Astrocyte of the hippocampus (primary cell): ENCODE measurements at places on chromosomes 4 and X.

GRCh38 chrX:105297041-105297440, 76.5 kb upstream of the TEX13A start:
- DNase-seq: no peak

- no peak for DNase-seq
These were observed 671.6 kb downstream of the IQCM start for GRCh38 chr4:149144060-149144459.

DNA sequence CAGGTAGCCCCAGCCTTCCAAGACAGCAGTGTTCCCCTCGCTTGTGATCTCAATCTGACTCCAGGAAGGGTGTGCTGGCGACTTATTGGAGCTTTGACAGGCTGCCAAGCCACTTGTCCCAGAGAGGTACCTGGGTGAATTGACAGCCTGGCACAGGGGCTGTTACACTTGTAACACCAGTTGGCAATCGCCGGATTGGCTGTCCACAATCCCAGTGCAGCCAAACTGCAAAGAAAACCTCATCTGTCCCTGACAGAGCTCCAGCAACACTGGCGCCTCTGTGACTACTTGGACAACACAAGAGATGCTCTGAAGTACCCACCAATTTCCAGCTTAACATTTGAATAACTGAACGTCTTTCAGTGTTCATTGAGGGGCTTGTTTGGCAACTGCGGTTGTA, 76.8 kb upstream of the PRPS1 start:
- DNase-seq: no peak

DNA sequence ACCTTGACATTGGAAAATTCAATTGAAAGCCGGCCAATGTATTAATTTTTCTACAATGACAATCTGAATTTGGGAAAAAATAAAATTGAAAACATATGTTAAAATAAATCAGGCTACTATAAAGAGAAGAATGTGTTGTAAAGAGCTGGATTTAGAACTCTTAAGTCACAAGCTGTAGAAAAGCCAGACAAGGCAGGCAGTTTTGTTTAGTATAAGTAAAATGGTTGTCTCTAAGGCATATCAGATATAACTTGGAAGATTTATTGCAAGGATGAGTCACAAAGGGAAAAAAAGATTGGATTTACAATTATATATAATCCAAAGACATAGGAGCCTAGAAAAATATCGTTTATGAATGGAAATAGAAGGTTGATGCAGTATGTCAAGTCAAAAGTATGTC, 549.1 kb upstream of the EPHA5 start:
- no peak for DNase-seq

DNA sequence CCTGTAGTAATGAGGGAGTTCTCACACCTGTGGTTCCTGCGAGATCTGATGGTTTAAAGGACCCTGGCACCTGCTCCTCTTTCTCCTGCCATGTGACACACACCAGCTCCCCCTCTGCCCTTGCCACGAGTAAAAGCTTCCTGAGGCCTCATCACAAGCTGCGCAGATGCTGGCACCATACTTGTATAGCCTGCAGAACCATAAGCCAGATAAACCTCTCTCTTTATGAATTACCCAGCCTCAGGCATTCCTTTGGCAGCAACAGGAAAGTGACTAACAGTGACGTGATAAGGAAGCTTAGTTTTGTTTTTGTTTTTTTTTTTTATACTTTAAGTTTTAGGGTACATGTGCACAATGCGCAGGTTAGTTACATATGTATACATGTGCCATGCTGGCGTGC, 130.9 kb downstream of the AFAP1 start:
- DNase-seq: peak; percentile 52

- DNase-seq: peak; percentile 94
These were observed 206.3 kb downstream of the ARHGAP24 start for GRCh38 chr4:85681221-85681657.

- DNase-seq: no peak
These were observed 27.4 kb upstream of the ARX start for GRCh38 chrX:25043192-25043591.

DNA sequence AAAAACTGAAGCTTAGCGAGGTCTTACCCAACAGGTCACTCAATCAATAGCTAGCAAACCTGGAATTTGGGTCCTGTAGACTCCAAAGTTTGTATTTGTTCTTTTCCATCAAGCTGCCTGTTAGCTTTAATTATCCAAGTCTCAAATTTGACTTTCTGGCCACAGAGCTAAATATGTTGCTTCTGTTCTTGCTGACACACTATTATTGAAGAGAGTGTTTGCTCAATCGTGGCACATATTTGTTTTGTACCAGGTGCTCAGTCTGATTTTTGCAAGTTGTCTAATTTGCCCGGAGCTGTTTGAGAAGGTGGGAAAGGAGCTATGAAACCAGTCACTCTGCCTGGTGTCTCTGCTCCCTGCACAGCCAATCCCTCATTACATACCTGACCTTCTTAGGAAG, 41.7 kb upstream of the FRMD7 start:
- DNase-seq: no peak

DNA sequence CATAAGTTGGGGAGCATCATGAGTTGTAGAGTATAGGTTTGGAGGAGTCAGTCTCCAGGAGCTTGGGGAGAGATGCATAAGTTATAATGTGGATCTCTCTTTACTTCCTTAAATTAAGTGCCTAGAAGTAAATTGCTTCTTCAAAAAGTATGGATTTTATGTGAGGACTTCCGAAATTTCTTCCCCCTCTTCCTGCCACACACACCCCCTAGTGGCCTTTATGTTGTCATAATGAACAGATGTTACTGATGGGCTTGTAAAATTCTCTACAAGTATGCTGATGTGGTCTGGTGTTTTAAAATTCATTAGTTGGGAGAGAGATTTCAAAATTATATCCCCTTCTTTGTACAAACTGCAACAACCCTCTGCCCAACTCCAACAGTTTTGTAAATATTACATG, 2.3 kb upstream of the METTL14 start:
- peak; percentile 14 for DNase-seq

- DNase-seq: no peak
These were observed 86.0 kb upstream of the AFAP1 start for GRCh38 chr4:8025668-8026067.

GRCh38 chrX:733961-734360, 103.4 kb downstream of the SHOX start:
- DNase-seq: no peak

- peak; percentile 30 for DNase-seq
These were observed 215.9 kb downstream of the SOWAHB start for GRCh38 chr4:76681996-76682395.

- no peak for DNase-seq
These were observed 15.4 kb upstream of the NFXL1 start for GRCh38 chr4:47929682-47930201.

GRCh38 chrX:150587585-150588503, 19.4 kb downstream of the MTM1 start:
- peak; percentile 23 for DNase-seq

- DNase-seq: peak; percentile 50
These were observed 126.1 kb downstream of the INPP4B start for GRCh38 chr4:142719854-142720541.

- DNase-seq: no peak
These were observed 283.5 kb upstream of the GIMD1 start for GRCh38 chr4:106652095-106652494.

DNA sequence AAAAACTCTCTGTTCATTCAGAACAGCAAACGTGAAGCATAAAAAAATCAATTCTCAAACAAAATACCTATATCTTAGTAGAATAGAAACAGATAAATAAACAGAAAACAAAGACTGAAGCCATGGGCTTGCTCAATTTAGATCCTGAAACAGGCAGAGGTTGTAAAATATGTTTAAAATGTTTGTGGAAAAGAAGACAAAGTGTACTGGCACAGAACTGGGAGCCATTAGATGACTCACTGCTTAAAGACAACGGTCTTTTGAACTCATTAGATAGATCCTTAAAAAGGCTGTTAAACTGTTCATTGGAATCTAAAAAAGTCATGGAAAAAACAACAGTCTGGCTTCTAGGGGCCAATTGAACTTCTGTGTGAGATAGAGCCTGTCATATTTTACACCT, 247.0 kb upstream of the NDST4 start:
- DNase-seq: peak; percentile 60

GRCh38 chrX:20265726-20266681, 705 bp downstream of the RPS6KA3 start:
- peak; percentile 27 for DNase-seq

DNA sequence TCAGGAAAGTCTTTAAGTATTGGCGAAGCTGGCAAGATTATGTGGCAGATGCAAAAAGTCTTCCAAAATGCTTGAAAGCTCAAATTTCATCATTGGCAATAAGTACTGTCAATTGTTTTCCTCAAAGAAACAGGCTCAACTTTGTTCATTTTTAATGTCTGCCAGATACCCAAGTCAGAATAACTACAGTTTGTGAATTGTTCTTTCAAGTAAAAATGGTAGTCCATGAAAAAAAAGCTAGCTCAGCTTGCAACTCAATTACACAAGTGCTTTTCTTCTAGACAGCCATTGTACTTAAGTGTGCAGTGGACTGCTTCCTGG, 70.5 kb downstream of the AFF1 start:
- DNase-seq: no peak

DNA sequence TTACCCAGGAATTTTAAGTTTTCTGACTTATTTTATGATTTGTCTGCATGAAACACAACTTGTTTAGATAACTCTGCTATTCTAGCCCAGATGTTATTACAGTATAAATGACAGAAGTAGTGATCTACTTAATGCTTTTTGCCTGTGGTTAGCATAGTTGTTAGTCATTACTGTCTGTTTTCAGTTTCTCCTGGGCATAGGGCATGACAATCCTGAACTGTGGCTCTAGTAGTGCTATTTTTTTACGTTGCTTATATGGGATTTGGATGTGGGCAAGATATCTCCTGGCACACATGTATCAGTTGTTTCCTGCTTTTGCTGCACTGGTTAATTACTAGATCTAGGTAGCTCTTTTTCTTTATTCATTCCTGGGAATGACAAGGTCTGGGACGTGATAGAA, 1005.8 kb downstream of the PCDH18 start:
- peak; percentile 9 for DNase-seq

DNA sequence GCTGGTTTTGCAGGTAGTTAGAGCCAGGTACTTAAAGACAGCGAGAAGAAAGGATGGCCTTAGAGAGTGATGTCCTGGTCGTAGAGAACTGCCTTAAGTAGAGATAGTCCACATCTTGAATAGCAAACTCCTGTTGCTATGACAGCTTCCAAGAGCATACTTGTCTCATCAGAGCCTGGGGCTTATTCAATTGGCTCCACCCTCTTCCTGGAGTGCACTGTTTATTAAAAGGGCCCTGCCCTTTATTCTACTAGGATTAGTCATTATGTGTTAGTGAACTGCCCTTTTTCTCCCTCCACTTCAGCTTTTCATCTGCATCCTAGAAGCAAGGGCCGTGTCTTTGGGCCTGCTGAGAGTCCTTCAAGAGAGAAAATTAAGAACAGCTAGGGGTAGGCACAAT, 94.5 kb upstream of the EOLA2 start:
- DNase-seq: no peak

DNA sequence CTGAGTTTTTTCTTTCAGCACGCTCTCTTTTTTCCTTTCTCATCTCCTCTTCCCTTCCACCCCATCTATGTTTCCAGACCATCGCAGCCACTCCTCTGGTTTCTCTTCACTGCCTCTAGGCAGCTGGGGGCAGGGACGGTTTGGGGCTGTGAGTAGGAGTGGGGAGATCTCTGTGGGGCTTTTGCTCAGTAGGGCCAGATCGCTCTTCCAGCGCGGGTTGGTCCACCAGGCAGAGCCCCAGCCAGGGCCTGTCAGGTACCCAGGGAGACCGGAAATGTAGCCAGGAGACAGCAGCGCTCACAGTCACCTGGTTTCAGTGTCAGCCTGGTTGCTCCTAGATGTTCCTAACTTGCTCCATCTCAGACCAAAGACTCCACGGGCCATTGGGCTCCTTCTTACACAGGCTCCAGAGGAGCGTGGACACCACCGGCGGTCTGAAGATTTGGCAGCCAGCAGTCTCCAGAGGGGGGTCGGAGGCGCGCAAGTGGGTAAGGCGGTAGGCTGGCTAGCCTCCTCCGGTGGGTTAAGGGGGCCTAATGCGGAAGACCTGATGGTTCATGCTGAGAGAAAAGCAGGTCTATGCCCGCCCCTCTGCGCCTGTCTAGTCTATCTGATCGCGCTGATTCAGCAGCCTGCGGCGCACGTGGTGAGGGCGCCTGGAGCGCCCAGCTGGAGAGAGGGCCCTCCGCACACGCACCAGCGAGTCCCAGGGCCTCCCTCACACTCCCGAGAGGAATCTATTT, 1.8 kb downstream of the FGF5 start:
- peak; percentile 80 for DNase-seq

DNA sequence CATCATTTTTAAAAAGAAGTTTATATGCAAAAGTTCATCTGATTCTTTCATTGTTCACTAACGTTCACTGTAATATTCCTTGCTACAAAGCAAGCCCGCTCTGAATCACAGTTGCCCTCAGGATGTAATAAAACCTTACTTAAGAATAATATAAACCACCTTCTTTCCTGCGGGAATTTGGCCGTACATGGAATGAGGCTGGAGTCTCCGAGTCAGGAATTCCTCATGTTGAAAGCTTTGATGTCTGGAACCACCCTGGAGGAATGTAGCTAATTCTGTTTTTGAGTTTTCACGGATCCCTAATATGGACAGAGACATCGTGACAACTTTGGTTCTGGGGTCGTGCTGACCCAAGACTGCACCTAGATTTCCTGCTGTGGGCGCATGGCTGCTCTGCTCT, 58.5 kb downstream of the CRLF2 start:
- no peak for DNase-seq

DNA sequence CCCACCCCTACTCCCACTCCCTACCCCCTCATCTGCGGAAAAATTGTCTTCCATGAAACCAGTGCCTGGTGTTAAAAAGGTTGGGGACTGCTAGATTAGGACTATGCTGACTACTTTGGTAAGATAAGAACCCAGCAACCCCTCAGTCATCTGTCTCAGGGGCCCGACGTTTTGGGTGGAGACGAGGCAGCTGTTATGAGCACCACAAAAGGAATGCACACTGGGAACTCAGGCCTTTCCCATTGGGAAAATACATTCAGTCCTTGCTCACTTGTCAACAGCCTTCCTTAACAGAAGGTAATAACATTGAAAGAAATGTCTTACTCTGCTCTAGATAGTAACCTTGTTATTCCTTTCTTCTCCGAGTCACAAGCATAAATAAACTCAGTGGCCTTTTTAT, 310.8 kb downstream of the AFF2 start:
- DNase-seq: peak; percentile 36

GRCh38 chr4:76585897-76586360, 150.9 kb downstream of the SHROOM3 start:
- DNase-seq: peak; percentile 92

DNA sequence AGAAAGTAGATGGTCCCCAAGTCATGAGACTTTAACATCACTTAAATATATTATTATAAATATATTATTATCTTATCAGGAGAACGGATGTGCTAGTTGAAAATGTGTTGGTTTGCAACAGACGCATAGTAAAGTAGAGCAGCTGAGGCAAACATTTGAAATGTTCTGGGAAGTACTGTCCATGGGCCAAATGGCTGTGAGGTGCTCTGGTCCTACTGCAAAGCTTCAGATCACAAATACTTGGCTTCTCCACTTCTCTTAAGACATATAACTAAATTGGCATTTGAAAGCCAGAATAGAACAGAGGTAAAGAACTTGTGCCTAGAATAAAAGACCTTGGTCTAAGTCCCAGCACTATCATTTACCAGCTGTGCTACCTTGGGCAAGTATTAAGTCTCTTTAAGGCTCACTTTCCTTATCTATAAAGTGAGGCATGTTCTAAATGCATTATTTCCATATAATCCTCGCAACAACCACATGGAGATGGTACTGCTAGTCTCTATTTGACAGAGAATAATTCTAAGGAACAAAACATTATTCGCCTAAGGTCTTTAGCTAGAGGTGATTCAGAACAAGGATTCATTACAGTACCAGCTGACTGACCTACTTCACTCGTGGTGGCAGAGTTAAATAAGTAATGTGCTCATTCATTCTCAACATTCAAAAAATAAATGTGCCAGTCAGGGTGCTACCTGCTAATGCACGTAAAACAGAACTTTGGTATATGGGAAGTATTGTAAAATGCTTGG, 297.1 kb downstream of the PPP3CA start:
- DNase-seq: no peak
